ENCODE measurements at places on chromosomes 6 and 20. TPM values are rescaled to one million over a fixed set of nuclear protein-coding genes. Genes with fewer than 3 reads are reported as not detected.

DNA sequence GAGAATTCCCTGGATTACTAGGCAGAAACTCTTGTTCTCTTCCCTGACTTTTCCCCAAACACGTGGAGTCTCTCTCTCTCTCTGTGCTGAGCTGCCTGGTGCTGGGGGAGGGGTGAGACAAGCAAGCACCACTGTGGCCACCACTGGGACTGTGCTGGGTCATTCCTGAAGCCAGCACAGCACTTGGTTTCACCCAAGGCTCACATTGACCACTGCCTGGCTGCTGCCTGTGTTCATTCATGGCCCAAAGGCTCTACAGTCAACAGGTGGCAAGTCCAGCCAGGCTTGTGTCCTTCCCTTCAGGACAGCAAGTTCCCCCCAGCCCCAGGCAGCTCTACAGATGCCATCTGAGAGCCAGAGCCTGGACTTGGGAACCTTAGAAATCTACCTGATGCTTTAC lies 92.2 kb downstream of the CTNNBL1 start:
- DNase-seq: no peak

GRCh38 chr6:145621776-145622175 lies 113.5 kb downstream of the EPM2A start:
- no peak for DNase-seq

GRCh38 chr6:99607416-99608036 lies 893 bp downstream of the PRDM13 start:
- no peak for DNase-seq

- no peak for DNase-seq
Observed at GRCh38 chr6:26092443-26092842, 5.2 kb downstream of the HFE start.

GRCh38 chr6:165231581-165232561 lies 77.5 kb downstream of the C6orf118 start:
- DNase-seq: no peak

The OR2B6 gene
- not detected for total RNA-seq

- no peak for DNase-seq
Observed at GRCh38 chr20:45101333-45101850, 465 bp upstream of the KCNS1 start.

The ARMH2 gene
- 0.55 TPM for total RNA-seq

DNA sequence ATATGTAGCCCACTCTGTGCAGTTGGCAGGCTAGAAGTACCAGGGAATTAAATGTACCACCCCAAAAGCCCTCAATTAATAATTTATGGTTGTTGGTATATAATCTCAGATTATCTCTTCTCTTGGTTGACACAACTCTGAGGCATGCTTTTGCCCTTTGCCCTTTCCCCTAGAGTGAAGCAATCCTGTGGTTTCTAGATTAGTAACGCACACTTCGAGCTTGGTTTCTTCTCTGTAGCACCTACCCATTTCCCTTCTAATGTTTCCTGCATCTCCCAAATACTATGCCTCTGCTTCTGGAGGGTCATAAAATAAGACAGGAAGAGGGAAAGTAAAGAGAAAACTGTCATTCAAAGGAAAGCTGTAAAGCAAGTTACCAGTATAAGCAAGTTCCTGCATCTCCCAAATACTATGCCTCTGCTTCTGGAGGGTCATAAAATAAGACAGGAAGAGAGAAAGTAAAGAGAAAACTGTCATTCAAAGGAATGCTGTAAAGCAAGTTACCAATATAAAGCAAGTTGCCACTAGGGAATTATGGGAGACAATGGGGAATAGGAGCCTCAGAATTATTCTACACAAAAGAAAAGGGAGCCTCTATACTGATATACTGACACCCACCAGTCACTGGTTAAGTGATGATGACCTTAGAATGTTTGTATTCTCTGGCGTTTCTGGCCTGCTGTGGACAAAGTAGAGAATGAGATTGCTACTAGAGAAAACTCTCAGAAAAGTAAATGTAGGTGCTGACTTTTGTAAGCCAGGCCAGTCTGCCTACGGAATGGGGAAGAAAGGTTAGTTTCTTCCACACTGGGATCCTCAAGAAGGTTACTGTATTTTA lies 862.6 kb upstream of the MAN1A1 start:
- DNase-seq: no peak

The RIPOR3 gene
- total RNA-seq: not detected

GRCh38 chr20:51763965-51764602 lies 4.1 kb downstream of the ATP9A start:
- DNase-seq: no peak

The POU5F1 gene
- total RNA-seq: not detected

The SRMS gene
- total RNA-seq: not detected

GRCh38 chr6:131124336-131125071 lies 10.8 kb upstream of the AKAP7 start:
- DNase-seq: no peak

- no peak for DNase-seq
Observed at GRCh38 chr6:85050149-85050548, 285.8 kb upstream of the TBX18 start.

- DNase-seq: no peak
Observed at GRCh38 chr6:10419749-10420545, 5.1 kb upstream of the TFAP2A start.

GRCh38 chr6:163437466-163437865 lies 22.9 kb downstream of the QKI start:
- no peak for DNase-seq

GRCh38 chr20:48749437-48749836 lies 78.4 kb downstream of the PREX1 start:
- no peak for DNase-seq

DNA sequence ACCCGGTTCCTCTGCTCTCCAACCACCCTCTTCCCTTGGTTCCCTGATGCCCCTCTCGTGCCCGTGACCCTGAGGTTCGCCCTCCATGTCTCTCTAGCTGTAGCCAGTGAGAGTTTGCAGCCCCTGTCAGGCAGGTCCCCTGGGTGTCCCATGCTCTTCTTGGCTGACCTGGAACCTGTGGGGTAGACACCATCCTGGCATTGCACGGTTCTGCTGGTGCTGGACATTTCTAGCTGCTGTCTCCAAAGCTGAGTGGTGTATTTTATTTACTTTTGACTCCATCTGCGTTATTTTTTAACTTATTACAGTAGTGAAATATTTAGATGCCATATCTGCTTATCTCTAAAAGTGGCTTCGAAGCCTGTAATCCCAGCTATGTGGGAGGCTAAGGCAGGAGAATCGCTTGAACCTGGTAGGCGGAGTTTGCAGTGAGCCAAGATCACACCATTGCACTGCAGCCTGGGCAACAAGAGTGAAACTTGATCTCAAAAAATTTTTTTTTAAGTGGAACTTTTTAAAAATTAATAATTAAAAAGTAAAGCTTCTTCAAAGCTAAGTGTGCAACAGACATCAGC lies 12.5 kb downstream of the ENTPD6 start:
- DNase-seq: no peak

DNA sequence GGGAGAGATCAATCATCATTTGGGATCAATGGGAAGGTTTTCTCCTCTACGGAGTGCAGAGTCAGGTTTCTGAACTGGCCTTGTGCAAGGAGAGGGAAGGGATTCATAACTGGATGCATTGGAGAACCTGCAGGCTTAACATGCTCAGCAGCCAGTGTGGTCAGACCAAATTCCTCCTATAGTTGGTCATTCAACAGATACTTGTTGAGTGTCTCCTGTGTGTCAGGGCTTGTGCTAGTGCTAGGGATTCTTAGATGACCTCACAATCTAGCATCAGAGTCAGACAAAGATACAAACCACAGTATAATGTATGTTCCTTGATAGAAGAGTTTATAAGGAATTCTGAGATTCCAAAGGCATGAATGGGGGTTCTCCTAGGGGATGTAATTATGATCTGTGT lies 23.9 kb downstream of the RALY start:
- no peak for DNase-seq

- no peak for DNase-seq
Observed at GRCh38 chr20:1900321-1900801, 5.2 kb downstream of the SIRPA start.

The RRAGD gene
- total RNA-seq: 8.7 TPM

- DNase-seq: no peak
Observed at GRCh38 chr6:135066397-135066796, 11.8 kb upstream of the HBS1L start.

The SLC17A3 gene
- total RNA-seq: not detected

- no peak for DNase-seq
Observed at GRCh38 chr6:23272536-23272935, 703.2 kb downstream of the HDGFL1 start.

GRCh38 chr6:15997586-15998388 lies 131.1 kb upstream of the MYLIP start:
- no peak for DNase-seq

The STXBP5 gene
- 32.2 TPM for total RNA-seq

DNA sequence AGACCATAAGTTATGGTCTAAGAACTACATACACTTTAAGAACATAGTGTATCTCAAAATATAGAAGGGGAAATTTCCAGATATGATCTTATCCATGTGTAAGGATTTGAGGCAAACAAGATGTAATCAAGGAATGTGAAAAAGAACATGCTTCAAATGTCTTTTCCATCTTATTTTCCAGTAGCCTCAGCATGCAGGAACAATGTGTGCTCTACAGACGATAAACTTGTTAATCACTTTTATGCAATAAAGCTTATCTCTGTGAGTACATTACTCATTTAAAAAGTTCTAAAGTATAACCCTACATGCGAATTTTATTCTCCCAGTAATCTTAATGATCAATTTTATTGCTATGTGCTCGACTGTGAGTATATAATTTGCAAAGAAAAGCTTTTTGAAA lies 185.2 kb downstream of the ALDH8A1 start:
- DNase-seq: no peak

DNA sequence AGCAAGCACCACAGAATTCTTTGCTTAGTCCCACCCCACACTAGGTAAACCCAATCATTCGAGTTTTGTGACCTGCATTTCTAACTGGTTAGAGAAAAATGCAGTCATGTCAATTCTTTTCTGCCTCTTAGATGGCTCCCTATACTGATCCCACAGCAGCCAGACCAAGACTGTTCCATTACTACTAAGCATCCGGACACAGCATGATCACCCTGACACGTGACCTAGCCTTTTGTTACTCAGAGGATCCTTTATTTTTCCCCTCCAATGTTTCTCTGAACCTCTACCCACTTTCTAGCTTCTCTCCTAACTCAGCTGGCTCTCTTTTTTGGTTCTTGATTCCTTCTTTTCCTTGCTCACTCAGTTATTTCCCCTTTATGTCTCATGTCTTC lies 87.9 kb downstream of the PDE10A start:
- no peak for DNase-seq

- no peak for DNase-seq
Observed at GRCh38 chr20:16317445-16318362, 255.5 kb downstream of the KIF16B start.

GRCh38 chr6:43953256-43953655 lies 174.0 kb downstream of the MRPL14 start:
- DNase-seq: no peak

The MMS22L gene
- 32.0 TPM for total RNA-seq

The ANKRD6 gene
- total RNA-seq: 3.4 TPM

The SH3BGRL2 gene
- total RNA-seq: 0.64 TPM

- DNase-seq: peak; percentile 77
Observed at GRCh38 chr20:38805502-38805957, at the start of gene PPP1R16B. PPP1R16B (plus strand) TSS chr20:38805697; CDS start chr20:38835926, 30,229 bp downstream.

GRCh38 chr6:157333537-157333936 lies 10.2 kb upstream of the TMEM242 start:
- no peak for DNase-seq

The SEMG1 gene
- total RNA-seq: not detected

- no peak for DNase-seq
Observed at GRCh38 chr6:17202526-17202925, 78.6 kb upstream of the RBM24 start.

All from CD8-positive, alpha-beta memory T cell (primary cell).